ENCODE measurements at places on chromosomes 16 and 17.

DNA sequence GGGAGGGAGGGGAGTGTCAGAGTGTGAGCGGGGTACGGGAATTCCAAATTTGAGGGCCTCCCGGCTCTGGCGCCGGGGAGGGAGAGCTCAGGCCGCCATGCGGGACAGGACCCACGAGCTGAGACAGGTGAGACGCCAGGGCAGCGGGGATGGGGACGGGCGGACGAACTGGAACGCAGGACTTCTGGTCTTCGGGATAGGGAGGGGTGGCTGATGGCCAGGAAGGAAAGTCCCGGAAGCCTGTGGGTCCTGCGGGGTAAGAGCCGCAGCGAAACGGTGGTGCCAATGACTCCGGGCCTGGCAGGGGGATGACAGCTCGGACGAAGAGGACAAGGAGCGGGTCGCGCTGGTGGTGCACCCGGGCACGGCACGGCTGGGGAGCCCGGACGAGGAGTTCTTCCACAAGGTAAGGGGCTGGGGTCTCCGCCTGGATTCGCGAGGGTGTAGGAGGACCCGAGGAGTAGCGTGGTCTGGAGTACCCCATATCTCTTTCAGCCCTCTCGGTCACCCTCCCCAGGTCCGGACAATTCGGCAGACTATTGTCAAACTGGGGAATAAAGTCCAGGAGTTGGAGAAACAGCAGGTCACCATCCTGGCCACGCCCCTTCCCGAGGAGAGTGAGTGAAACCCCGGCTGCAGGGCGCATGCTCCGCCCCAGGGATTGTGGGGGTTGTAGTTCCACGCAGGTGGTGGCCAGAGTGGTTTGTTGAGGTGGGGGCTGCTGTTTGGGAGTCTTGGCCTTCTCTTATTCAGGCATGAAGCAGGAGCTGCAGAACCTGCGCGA lies 543 bp downstream of the STX4 start:
- peak; percentile 35 for DNase-seq

- DNase-seq, result no peak
Observed at GRCh38 chr16:764848-765487, 4.4 kb downstream of the MSLN start.

GRCh38 chr16:31181102-31181830 lies 1.3 kb downstream of the FUS start:
- no peak for DNase-seq

DNA sequence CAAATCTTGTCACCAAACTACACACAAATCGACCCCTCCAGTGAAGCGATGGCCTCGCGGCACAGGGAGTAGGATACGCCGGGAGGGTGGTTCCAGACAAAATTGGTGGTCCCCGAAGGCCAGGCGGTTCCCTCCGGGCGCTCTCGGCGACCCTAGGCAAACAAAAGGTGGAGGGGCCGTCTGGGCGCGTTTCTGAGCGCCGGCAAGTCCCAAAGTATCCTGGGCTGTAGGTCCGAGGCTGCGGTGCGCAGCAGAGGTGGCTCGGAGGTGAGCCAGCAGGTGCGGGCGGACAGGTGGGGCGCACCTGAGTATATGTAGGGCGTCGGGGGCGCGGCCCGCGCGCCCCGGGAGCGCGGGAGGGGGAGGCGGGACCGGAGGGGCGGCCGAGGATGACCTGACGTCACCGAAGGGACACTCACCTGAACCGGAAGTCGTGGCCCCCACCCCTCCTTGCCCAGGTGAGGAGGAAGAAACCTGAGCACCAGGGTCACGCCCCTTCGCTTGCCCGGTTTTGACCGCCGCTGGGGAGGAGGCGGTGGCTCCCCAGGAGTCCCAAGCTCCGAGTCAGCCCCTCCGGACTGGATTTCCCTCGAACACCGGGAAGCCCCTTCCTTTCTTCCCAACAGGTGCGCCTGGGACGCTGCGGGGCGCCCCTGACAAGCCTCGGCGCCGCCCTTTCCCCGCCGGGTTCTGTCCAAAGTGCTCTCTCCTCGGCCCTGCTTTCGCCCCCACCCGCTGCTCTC lies at the start of gene CLDN7:
CLDN7 (minus strand) TSS at position 287 of the 743 bp plus-strand sequence. CDS start 435 bp downstream, outside the sequence.
- DNase-seq, result no peak

DNA sequence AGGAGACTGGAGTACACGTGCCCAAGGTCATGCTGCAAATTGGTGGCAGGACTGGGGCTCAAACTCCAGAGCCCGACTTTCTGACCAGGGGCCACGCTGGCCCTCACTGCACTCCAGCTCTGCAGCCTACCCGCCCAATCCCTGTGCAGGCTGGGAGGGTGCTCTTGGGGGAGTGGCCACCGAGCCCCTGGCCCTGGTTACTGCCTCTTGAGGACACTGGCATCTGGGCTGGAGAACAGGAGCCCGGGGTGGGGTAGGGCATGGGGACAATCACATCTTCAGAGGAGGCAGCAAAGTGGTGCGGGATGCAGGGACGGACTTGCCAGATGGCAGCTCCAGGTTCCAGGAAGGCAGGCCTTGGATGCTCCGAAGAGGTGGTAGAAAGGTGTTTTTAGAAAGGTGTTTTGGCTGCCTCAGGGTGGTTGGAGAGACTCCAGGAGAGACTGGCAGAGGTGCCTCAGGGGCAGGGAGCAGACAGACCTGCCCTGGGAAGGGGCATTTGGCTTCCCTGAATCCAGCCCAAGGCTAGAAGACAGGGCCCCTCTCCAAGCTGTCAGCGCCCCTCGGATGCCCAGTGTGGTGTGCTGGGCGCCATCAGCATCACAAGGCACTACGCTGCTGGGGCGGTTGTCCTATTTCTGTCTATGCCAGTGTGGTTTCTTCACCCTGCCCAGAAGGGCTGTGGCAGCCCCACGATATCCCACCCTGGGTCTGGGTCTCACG lies 220.6 kb downstream of the NTN1 start:
- no peak for DNase-seq

- no peak for DNase-seq
Observed at GRCh38 chr17:7263801-7264078, 1.5 kb upstream of the CLDN7 start.

GRCh38 chr16:25078386-25078978 lies 33.1 kb upstream of the LCMT1 start:
- no peak for DNase-seq

- no peak for DNase-seq
Observed at GRCh38 chr17:77923776-77924513, 34.6 kb upstream of the TNRC6C start.

- DNase-seq, result no peak
Observed at GRCh38 chr16:29877266-29877961, 14.4 kb upstream of the CDIPT start.

DNA sequence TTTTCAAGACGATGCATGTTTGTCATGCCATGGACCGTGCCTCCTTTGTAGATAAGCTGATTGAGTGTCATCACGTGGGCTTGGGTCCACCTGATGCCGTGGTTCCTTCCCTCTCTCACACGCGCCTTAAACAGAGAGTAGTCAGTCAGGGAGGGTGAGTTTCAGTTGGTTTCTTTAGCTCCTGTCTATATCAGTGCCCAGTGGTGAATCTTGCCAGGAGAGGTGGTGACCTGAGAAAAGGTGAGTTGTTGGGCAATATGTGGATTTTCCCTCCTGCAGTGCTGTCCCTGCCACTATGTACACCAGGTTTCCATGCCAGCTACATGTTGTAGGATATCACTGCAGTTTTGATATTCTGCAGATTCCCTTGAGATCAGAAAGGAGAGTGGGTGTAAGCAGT lies 129.7 kb downstream of the LAT start:
- no peak for DNase-seq

GRCh38 chr16:78560997-78561396 lies 461.5 kb downstream of the WWOX start:
- no peak for DNase-seq

- no peak for DNase-seq
Observed at GRCh38 chr17:40551091-40551878, 14.0 kb downstream of the CCR7 start.

GRCh38 chr17:148757-149156 lies 11.4 kb downstream of the SCGB1C2 start:
- DNase-seq, result no peak

- no peak for DNase-seq
Observed at GRCh38 chr16:9370061-9370491, 278.6 kb downstream of the HAPSTR1 start.

DNA sequence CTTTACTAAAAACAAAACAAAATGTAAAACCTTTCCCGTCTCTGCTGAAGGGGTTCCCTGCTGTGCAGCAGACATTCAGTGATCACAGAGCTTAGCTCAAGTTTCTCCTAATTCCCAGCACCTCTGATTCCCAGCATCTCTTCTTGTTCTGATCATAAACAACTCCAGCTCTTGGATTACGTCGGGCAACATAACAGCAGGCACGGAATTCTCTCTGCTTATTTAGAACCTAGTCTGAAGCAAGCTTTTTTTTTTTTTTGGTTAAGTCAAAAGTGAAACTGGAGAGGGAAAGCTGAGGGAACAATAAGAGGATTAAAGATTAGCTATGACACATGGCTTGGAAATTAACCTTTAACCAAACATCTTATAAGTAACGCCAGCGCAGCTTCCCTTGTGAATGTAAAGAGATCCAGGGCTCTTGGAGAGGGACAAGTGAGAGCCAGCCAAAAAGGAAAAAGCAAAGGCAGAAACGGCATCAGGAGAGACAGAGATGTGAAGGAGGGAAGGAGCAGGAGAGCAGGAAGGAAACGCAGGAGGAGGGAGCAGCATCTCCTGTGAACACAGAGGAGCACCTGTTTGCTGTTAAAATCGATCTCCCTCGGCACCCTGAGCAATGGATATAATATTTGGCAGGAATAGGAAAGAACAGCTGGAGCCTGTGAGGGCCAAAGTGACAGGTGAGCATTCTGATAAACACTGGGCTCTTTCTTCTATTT lies at the start of gene BCO1:
BCO1 (plus strand) TSS at position 394 of the 716 bp plus-strand sequence; CDS start at position 614, 220 bp downstream.
- no peak for DNase-seq

DNA sequence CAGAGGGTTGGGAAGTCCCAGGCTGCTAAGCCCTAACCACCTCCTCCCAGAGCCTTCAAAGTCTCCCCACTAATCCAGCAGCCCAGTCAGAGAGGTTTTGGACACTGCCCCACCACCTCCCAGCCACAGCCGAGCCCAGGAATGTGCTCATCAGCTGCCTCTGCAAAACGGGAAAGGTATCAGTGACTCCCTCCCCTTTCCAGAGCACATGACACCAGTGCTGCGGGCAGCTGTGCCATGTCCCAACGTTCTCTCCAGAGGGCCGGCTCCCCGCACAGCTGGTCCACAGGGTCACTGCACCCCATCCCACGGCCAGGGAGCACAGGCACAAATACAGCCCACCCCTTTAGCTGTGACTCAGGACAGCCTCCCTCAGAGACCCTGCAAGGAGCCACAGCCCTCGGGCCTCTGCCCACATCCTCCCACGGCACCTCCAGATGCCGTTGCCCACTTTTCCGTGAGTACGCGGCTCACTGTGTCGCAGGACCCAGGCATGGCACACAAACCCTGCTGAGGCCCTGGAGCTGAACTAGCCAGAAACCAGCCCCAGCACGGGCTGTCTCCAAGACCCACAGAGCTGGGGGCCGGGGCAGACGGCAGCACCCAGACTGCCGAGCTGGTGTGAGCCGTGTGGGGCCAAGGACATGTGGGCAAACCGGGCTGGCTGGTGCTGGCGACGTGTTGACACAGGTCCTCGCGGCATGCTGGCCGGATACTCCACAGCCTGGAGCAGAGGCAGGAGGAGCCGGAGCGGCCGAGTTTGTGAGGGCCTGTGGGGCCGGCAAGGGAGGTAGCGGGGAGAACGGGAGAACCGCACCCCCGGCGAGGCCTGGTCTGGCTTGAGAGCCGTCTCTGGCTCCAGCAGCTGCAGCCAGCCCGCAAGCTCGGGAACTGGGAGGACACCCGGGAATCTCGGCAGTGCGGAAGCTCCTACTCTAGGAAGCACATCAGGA lies 6.3 kb upstream of the PPP1R27 start:
- no peak for DNase-seq

Measured in NCI-H446 treated with DMSO at 0.1 percent for 48 hours (cell line).